Fibroblast of skin of left biceps (primary cell): ENCODE measurements at places on chromosomes 1 and 21.

- DNase-seq = no peak
Measured at GRCh38 chr1:200776949-200777348, 38.3 kb downstream of the CAMSAP2 start.

GRCh38 chr1:24928689-24929397, 1.2 kb downstream of the RUNX3 start:
- no peak for DNase-seq

DNA sequence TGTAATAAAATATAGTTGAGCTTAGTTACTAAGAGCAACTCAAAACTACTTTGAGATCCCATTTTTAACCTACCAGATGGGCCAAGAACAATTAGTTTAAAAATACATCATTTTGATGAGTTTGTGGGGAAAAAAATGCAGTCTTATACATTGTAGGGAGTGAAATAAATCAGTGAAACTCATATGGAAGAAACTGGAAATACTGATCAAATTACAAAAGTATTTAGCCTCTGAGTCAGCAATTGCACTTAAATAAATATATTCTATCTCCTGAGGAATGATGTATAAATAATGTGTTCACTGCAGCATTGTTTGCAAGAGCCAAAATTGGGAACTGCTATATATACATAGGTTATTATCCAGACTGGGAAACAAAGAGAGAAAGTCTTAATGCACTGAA, 4.6 kb upstream of the SMCP start:
- peak; percentile 29 for DNase-seq

DNA sequence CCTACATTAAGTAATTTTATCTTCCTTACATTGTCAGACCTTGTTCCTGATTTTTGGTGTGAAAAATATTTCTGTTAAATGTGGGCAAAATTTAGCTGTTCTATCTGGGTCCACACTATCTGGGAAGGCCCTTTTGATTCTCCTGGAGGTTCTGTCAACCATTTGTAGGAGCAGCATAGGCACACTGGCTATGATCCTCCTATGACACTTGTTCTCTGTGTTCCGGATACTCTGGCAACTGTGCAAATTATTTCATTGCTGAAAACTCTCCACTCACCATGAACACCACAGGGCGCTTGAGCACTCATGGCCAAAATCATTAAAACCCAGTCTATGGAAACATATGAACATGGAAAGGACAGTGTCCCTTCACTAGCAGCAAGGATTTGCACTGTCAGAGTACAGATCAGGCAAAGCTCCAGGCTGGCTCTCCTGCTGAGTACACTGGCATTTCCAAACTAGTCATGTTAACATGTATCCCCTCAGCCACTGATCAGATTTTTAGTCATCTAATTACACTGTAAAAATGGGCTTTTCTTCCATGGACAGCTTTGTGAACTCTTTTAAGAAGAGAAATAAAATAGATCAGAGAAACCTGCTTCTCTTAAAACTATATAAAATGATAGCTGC, 43.9 kb upstream of the SGIP1 start:
- DNase-seq = no peak

- DNase-seq = peak; percentile 65
Measured at GRCh38 chr1:164765557-164765956, 206.6 kb downstream of the PBX1 start.
